ENCODE measurements at places on chromosomes 11 and 22.

DNA sequence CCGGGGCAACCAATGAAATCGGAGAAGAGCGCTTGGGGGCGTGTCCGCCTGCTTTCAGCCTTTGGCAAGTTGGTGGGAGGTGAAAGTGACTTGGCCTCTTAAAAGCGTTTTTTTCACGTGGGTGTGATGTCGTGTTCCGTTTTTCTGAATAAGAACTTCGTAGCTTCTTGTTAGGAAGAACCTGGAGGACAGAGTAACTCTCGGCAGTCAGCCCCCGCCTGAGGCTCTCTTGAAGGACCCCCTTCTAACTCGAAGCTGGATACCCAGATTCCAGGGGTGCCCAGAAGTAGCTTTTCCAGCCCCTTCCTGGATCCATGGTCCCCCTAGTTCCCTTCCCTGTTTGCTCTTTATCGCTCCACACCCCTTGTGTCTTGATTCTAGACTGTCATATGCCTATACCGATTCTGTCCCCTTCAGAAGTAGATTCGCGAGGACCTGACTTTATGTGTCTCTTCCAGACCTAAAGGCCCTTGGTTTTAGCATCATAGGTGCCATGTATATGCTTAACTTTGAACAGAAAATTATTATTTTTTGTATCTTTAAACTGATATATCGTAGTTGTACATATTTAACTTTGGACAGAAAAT is 915 bp upstream of the OSBP start:
- no peak for DNase-seq

DNA sequence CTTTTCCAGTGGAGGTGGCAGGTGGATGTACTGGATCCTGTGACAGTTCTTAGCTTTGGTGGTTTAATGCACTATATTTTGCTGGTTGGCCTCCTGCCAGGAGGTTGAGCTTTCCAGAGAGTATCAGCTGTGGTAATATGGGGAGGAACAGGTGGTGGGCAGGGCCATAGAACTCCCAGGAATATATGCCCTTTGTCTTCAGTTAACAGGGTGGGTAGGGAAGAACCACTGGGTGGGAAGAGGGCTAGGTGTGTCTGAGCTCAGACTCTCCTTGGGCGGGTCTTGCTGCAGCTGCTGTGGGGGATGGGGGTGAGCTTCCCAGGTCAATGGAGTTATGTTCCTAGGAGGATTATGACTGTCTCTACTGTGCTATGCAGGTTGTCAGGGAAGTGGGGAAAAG is 203.8 kb downstream of the DLG2 start:
- no peak for DNase-seq

GRCh38 chr11:116312570-116313391 is 460.0 kb downstream of the BUD13 start:
- no peak for DNase-seq

DNA sequence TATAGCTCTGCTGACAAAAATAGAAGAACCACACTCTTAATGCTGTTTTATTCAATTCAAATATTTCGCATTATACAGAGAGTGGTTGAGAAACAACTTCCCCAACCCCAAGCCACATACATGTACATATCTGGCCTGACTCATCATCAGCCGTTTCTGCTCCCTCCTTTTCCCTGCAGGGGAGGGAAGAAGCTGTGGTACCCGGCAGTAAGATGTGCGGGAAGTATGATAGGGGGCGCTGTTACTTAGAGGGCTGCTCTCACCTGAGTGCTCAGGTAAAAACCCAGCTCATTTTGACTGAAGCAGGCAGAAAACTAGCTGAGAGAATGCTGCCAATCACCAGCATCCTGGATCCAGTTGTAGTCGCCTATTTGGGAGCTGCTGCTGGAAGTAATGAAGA is 85.5 kb downstream of the NELL1 start:
- DNase-seq = no peak

- no peak for DNase-seq
Measured at GRCh38 chr11:44174842-44175241, 79.4 kb downstream of the EXT2 start.

DNA sequence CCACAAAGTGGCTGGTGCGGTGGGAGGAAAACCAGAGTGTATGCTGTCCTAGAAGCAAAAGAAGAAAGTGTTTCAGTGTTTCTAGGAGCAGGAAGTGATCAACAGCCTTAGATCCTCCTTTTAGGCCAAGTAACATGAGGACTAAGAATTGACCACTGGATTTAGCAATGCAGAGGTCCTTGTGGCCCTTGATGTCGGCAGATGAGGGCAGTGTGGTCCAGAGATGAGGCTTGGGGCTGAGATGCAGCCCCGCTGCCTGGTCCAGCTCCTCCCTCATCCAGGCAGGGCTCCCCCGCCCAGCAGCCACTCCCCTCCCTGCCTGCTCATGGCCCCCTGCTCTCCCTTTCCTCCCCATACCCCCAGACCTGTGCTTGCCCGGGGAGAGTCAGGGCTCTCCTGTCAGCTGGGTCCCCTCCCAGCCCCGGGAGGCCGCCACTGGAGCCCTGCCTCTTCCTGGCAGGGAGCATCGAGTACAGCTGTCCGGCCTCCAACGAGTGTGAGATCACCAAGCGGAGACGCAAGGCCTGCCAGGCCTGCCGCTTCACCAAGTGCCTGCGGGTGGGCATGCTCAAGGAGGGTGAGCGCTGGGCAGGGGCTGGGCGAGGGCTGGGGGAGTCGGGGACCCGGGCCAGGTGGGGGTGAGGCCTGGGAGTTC is 3.7 kb downstream of the TRMT112 start:
- DNase-seq = no peak

GRCh38 chr11:107184986-107185385 is 166.7 kb upstream of the GUCY1A2 start:
- DNase-seq = no peak

- DNase-seq = no peak
Measured at GRCh38 chr11:64870176-64870892, 8.1 kb downstream of the EHD1 start.

DNA sequence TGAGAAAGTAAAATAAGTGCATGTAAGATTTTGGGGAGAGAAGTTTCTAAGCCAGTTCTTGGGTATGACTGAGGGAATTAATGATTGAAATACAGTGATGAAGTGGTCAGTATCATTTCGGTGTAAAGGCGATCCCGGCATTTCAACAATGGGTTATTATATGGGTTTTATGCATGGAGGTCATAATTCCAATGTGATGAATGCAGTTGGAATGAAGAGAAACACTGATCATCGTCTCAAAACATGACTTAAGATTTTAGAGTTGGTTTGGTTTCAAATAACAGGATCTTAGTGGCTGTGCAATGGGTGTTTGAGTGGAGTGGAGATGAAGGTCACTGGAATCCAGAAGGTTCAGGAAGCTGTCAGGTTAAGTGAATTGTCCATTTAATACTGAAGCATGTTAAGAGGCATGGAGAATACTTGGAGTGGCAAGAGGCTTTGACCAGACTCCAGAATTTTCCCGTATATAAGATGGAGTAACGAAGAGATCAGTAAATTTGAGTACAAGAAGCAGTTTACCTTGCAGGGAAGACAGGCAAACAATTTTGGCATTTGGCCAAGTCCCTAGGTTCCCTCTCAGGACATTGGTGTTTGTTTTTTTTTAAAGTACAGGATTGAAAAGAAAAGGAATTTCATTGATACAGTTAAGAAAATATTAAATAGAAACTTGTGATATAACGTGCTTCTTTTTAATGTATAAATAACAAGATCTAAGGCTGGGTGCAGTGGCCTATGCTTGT is 96.4 kb upstream of the BIRC3 start:
- DNase-seq = no peak

DNA sequence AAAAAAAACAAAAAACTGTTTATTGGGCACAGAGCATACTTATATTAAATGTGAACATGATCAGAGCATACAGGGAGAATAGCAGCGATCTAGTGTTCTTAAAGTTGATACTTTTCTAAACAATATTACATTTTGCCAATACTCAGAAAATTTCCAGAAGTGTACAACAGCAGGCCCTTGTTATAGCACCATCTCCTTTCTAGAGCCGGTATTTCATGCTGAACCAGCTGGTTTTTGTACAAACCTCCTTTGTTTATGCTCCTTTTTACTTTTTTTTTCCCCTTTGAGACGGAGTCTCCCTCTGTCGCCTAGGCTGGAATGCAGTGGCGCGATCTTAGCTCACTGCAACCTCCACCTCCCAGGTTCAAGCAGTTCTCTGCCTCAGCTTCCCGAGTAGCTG is 90.7 kb downstream of the PPP6R3 start:
- no peak for DNase-seq

DNA sequence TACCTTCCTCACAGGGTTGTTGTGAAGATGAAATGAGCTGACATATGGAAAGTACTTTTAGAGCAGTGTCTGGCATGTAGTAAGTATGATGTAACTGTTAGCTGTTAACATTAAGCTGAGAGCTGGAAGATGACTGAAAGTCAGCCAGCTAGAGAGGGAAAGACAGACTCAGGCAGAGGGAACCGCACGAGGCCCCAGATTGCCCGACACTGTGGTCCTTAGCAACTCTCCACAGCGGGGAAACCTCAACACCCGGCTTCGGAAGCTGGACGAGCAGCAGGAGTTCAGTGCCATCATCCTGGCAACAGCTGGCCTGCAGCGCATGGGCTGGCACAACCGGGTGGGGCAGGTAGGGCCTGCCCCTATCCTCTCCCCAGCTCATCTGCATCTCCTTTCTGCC is 6.5 kb downstream of the HMBS start:
- no peak for DNase-seq

GRCh38 chr11:102929972-102930371 is 25.6 kb downstream of the MMP13 start:
- no peak for DNase-seq

GRCh38 chr22:49284056-49284784 is 543.5 kb downstream of the BRD1 start:
- no peak for DNase-seq

- DNase-seq = no peak
Measured at GRCh38 chr22:23092217-23092955, 22.1 kb downstream of the GNAZ start.

DNA sequence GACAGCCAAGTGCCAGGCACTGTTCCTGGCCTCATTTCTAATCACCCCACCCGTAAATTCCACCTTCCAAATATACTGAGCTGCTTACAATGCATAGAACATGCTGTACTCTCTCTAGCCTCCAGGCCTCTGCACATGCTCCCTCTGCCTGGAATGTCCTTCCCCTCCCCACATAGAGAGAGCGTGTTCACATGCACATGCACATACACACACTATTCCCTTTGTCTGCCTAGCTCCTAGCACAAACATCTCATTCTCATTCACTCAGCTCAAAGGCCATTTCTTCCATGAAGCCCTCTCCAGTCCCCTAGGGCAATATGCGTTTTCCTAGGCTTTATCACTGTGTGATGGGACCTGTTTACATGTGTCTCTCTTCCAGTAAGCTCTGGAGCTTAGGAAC is 144.6 kb downstream of the WT1 start:
- no peak for DNase-seq

DNA sequence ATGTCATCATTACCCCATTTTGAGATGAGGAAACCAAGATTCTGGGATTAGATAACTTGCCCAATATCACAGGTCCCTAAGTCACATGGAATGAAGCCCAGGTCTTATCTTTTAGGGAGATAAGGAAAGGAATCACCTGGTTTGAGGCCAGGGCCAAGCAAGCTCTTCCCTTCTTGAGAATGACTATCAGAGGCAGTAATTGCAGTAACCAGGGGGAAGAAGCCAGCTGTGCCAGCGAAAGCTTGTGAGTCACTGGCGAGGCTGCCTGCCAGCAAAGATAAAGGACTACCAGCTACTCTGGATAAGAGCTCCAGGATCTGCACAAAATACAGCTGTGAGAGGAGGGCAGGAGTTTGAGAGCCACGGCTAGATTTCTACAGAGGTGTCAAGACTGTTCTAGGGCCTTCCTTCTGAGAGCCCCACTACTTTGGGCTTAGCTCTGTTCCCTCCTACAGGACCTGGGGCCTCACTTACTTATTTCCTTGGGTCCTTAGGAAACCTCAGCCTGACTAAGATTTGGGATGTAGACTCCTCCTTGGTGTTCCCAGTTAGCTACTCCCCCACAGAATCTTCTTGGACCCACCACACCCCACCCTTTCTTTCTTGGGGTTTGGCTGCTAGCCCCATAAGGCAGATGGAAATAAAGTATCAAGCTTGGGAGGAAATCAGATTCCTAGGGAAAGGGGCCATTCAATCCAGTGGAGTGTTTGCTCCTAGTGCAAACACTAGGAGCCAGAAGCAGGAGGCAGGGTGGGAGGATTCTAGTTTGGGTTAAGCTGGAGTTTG is 9.7 kb upstream of the CCKBR start:
- no peak for DNase-seq

- DNase-seq = no peak
Measured at GRCh38 chr11:120424185-120424969, 87.2 kb upstream of the GRIK4 start.

DNA sequence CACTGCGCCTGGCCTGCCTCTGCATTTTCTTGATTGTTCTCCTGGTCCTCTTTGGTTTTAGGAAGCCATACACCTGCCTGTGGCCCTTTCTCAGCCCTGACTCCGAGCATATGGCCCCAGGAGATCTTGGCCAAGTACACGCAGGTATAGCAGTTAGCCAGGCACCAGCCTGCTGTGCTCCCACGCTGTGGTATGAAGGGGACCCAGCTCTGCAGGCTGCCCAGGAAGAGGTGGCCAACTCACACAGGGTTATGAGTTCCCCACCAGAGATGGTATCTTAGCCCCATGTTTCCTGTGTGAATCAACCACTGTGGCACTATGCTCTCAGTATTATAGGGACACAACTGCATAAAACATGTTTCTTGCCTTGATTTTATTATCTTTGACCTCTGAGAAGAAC is 31.1 kb downstream of the SGSM3 start:
- DNase-seq = no peak

GRCh38 chr11:10522276-10522675 is 18.7 kb downstream of the RNF141 start:
- DNase-seq = no peak

DNA sequence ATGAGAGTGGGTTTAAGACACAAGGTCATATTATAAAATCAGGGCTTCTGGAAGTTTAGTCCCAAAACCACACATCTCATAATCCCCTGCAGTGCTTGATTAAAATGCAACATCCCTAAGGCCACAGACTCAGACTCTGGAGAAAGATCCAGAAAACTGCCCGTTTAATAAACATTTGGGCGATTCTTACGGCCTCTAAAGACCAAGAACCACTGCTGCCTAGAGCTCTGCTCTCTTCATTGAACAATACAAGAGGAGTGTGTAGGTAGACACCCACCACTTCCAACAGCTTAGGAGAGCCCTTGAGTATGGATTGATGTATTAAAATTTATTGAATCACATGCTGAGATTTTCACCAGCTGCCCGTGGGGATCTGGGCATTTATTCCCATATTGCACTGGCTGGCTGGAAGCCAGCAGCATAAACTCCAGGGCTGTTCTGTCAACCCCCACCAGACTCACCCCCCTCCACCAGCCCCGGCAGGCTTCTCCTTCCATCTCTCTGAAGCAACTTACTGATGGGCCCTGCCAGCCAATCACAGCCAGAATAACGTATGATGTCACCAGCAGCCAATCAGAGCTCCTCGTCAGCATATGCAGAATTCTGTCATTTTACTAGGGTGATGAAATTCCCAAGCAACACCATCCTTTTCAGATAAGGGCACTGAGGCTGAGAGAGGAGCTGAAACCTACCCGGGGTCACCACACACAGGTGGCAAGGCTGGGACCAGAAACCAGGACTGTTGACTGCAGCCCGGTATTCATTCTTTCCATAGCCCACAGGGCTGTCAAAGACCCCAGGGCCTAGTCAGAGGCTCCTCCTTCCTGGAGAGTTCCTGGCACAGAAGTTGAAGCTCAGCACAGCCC is 749 bp upstream of the BEST1 start:
- DNase-seq = no peak

Data from CMK (cell line).